ENCODE measurements at places on chromosomes 12 and 14.

GRCh38 chr12:87827638-87828264, 201.4 kb downstream of the C12orf50 start:
- no peak for DNase-seq

DNA sequence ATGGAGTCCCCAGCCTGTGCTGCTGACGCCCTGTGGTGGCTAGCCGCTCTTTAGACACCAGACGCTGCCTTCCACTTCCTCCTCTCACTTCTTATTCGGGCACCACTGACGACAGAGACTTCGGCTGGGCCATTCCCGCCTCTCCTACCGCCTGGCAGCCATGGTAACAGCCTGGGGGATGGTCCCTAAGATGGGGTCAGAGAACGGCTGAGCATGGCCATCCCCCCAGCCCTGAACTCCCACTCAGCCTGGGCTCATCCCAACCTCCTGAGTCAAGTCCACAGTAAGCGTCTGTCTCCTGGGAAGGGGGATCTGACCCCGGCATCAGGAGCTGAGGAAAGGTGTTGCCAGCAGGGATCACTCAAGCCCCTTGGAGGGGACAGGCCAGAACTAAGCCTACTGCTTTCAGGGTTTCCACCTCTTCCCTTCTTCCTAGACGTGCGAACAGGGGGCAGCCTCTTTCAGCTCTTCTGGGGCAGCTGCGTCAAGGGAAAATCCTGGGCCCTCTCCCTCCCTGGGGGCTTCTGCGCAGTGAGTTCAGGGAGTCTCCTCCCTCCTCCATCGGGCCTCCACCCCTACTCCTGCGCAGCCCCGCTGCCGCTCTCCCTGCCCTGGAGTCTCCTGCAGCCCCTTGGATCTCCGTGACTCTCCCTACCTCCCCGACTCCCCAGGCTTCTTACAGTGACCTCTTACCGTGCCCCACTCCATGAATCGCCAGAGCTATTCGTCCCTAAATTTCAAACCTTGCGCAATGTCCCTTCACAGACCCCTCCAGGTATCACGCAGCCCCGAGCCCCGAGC, 643 bp upstream of the TAMALIN start:
- no peak for DNase-seq

DNA sequence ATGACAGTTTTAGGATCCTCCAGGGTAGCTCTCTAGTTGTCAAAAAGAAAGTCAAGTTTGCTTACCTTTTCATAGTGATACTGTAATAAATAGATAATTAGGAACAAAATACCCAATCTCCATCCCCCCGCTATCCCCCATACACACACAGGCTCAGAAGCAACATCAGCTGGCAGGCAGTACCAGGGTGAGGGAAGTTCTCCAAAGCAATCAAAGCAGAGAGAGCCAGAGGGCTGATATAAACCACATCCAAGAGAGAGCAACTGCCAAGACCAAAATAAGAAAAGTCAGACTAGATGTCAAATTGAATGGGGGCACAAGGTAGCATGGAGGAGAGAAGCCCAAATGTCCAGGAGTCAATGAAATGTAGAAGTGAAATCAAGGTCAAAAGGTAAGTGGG, 80.2 kb upstream of the PTPRR start:
- DNase-seq: no peak

DNA sequence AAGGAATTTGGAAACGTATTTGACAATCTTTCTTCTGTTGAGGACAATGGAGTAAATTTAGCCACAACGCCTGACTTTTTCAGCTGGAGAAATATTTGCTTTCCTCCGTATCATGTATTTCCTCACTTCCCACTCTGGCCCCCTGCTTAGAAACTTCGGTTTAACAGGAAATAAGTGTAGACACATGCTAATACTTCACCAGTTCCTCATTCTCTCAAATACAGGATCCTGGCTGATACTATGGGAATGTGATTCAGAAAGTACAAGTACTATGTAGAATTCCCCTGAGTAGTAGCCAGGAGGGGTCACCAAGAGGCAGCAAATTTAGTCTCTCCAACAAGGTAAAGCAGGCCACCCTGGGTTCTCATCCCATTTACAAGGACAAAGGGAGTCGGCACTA, 58.0 kb downstream of the FAR2 start:
- DNase-seq: no peak

- DNase-seq: no peak
These were observed 76.5 kb upstream of the DHRS4 start for GRCh38 chr14:23877111-23877510.

DNA sequence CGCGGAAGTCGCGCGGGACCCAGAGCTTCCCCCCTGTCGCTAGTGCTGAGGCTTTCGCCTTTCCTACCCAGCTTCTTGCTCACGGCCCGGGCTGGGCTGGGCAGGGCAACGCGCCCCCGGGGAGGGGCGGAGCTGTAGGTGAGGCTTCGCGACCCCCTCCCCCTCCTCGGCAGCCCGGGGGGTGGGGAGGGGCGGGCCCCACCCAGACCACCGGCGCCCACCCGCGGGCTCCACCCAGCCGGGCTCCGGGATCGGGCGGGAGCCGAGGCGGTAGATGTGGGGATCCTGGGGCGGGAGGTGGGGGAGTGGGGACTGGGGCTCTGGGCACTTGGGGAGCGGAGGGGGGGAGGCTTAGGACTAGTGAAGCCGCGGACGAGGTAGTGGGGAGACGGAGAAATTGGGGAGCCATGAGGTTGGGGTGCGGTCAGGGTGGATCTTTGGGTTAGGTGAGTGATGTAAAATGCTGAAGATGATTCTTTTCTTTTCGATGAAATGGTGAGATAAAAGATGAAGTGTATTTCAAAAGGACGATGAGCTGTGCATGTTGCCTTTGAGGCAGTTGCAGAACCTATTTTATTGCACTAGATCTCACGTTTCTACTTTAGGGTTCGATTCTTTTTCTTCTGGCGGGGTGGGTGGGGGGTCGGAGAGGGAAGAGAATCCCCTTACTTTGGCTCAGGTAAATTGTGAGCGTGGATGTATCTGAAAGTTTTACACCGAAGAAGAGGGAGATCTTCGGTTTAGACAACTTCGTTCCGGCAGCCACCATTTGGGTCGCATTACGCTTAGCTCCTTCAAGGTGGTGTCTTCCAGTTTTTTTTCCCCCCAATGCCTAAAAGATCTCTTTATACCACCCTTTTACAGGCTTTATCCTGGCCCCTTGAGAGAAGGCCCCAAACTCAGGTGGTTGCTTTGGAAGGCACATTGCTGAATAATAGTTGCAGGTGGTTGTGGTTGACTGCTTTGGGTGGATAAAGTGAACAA, 619 bp downstream of the ERC1 start:
- DNase-seq: no peak

GRCh38 chr14:98122527-98122926, 1149.5 kb downstream of the BCL11B start:
- no peak for DNase-seq

GRCh38 chr12:125143491-125143890, 78.3 kb downstream of the AACS start:
- DNase-seq: no peak

GRCh38 chr14:56603648-56604047, 24.1 kb downstream of the TMEM260 start:
- no peak for DNase-seq

DNA sequence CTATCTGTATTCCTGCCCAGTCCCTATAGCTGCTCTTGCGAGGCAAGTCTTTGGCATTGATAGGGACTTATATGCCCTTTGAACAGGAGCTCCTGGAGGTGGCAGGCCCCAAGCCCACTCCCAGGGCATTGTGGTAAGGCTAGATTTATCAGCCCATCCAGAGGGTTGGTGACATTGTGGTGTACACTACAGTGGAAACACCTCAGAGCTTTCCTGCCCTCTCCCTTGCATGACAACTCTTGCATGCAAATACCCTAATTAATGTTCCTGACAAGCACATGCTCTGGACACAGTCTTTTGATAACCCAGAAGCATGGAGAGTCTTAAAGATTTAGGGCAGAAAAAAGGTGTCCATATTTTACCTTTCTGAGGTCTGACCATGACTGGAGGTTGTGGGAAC, 815 bp upstream of the RIPK3 start:
- no peak for DNase-seq

DNA sequence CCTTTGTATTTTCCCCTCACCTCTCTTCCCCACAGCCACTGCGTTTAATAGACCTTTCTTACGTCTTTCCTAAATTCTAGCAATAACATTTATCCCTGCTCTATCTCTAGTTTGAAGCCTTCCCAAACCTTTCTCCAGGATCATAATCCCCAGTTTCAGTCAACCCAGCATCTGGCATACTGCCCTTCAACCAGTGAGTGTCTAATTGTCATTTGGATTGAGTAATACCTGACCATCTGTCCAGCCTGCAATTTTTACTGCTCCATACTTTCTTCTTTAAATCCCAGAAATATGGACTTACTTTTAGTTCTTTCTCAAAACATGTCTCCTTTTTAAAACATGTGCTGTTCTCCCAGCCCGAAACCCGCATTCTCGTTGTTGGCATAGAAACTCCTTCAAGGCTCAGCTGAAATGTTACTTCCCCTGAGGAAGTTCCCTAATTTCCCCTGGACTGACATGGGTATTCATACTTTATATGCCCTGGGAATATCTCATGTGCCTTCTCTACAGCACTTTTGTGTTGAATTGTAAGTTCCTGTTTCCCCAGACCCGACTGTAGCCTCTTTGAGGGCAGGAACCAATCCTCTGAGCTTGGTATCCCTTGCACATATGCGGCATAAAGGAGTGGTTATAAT, 65.1 kb upstream of the ETV6 start:
- no peak for DNase-seq
